NCI-H187 treated with DMSO at 0.1 percent for 48 hours (cell line): ENCODE measurements at places on chromosomes 6 and 20.

DNA sequence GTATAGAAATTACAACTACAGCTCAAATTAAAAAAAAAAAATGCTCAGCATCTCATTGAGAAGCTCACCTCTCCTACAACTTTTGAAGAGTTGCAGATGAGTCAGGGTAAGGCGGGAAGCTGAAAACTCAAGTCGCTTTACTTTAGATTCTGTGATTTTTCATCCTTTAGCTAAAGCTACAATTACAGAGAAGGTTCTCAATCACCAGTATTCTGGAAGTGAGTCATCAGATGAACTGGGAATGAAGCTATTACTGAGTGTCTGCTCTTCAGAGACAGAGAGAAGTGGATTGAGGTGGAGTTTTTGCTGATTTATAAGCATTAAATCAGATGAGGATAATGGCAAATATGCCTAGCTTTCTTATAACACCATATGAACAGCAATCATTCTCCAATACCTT is 91.9 kb downstream of the TFAP2A start:
- DNase-seq, result no peak

DNA sequence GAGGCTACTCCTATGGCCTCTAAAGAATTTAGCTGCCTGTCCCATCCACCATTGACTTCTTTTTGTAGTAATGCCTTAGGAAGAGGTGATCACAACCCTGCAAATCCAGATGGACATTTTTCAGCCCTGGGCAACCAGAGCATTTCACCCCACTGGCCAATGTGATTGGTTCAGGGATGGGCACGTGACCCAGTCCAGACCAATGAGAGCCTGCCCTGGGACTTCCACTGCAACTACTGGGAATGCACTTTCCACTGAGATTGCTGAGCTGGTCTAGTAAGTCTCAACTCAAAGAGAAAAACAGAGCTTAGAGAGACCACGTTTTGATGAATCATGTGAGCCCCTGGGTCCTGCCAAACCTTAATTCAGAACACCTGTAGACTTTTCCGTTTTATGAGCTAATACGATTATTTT is 8.9 kb upstream of the UBE2V1 start:
- no peak for DNase-seq

GRCh38 chr20:34712525-34713192 is 8.5 kb downstream of the TP53INP2 start:
- no peak for DNase-seq

GRCh38 chr20:646868-647233 is 6.1 kb downstream of the SRXN1 start:
- DNase-seq, result no peak

DNA sequence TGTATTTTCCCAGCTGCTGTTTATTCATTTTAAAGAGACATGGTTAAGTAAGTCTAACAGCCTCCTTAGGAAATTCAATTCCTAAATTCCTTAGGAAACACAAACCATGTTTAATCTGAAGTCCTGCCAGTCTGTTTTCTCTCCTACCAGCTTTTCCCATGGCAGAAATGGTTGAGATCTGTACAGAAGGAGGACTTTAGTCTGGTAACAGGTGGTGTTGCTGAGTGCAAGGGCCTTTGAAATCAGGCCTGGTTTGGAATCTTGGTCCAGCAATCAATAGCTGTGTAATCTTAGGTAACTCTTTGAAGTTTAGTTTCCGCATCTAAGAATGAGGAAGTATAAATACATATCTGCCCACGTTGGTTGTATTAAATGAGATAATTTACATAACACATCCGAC is 232.5 kb downstream of the LAMA2 start:
- DNase-seq, result no peak

DNA sequence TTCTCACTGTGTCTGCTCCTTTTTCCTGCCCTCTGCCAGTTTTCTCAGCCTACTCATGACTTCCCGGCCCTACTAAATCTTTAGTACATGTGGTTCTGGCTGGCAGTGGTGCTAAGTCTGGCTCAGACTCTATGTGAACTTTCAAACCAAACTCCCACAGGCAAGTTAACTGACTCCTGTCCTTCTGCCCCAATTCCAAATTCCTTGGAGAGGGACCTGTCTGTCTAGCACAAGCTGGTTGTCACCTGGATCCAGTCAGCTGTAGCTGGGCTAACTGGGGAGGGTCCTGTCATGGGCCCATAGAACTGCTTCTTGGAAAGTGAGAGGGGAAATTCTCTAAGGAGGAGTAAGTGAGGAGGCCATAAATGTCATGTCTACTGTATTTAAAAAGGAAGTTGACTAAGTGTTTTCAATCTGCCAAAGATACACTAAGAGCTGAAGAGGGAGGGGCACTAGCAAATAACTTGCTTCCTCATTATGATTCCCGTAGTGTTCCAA is 240.1 kb downstream of the KCNQ5 start:
- DNase-seq, result no peak

- DNase-seq, result no peak
Observed at GRCh38 chr6:99563056-99563723, 5.3 kb downstream of the CCNC start.

DNA sequence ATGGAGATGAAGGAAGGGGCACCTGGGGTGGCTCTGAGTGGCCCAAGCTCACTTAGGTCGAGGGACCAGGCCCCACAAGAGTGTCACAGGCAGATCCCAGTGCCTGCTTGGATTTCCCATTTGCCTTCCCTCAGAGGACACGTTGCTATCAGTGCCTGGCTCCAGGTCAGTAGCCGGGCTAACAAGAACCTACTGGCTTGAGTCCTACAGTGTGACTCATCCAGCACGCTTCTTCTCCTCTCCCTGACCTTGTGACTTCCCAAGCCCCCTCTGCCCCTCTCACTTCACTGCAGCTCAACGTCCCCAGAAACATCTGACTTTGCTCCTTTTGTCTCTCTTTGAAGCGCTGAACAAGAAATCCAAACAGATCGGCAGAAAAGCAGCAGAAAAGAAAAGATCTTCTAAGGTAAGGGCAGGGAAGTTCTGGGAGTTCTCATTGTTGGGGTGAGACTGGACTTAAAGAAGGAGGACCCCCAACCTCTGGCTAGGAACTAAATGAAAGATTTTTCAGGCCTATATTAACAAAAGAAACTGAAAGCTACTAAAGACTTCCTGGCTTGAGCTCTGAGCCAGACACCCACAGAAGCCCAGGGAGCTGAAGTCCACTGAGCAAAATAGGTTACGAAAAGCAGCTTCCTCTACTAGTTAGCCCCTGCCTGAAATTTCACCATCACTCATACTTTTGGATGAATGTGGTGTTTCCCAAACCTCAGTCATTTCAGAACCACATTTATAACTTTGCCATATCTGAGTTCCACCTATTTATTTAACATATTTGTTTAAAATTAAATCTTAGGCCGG is 21.5 kb downstream of the ASIP start:
- no peak for DNase-seq
